ENCODE measurements at places on chromosomes 13 and 19.
A peak's percentile ranks its signal among the peaks of the same experiment; 100 is the strongest.

- no peak for DNase-seq
These were observed 13.3 kb downstream of the KCTD15 start for GRCh38 chr19:33809960-33810359.

DNA sequence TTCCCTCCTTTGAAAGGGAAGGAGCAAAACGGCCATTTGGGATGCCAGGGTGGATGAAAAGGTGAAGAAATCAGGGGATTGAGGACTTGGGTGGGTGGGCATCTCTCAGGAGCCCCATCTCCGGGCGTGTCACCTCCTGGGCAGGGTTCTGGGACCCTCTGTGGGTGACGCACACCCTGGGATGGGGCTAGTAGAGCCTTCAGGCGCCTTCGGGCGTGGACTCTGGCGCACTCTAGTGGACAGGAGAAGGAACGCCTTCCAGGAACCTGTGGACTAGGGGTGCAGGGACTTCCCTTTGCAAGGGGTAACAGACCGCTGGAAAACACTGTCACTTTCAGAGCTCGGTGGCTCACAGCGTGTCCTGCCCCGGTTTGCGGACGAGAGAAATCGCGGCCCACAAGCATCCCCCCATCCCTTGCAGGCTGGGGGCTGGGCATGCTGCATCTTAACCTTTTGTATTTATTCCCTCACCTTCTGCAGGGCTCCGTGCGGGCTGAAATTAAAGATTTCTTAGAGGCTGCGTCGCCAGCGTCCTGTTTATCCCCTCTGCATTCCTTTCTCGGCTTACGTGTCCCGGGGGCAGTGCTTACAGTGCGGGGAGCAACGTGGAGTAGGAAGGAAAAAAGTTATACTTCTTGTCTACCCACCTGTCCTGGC lies 15.2 kb upstream of the S1PR4 start:
- peak; percentile 25 for DNase-seq

- DNase-seq: no peak
These were observed 75.3 kb upstream of the GPC6 start for GRCh38 chr13:93151277-93151676.

DNA sequence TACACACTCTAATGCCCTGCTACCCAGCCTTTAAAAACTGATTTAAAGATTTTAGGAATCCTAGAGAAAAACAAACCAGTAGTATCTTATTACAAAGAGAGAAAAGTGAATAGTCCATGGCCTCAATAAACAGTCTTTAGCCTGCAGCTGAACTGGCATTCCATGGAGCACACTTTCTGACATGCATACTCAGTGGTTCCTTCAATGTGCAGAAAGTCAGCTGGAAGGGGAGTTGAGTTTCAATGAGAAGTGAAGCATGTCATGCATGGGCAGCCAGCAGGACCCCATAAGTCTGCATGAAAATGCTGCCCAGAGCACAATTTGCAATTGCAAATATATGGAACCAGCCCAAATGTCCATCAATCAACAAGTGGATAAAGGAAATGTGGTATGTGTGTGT lies 273.7 kb downstream of the UQCRFS1 start:
- no peak for DNase-seq

- no peak for DNase-seq
These were observed 7.2 kb upstream of the LILRB3 start for GRCh38 chr19:54230031-54230430.

Data from NCI-H1436 treated with DMSO at 0.1 percent for 48 hours (cell line).